ENCODE measurements at places on chromosomes 7 and 10. TPM values are rescaled to one million over a fixed set of nuclear protein-coding genes. Genes with fewer than 3 reads are reported as not detected.

CEP41 gene
- 17.2 TPM for total RNA-seq

VAX1 gene
- total RNA-seq: not detected

SLC12A9 gene
- 10.8 TPM for total RNA-seq

CALML3 gene
- not detected for total RNA-seq

ZNF365 gene
- 9.0 TPM for total RNA-seq

GPC2 gene
- total RNA-seq: 1.2 TPM

FZD8 gene
- total RNA-seq: 20.2 TPM

ANKRD1 gene
- 1.00 TPM for total RNA-seq

BTBD16 gene
- not detected for total RNA-seq

ZNF503 gene
- 5.8 TPM for total RNA-seq

Measured in uterine smooth muscle cell (primary cell).